T-cell (primary cell): ENCODE measurements at places on chromosomes 4 and X.
A peak's percentile ranks its signal among the peaks of the same experiment; 100 is the strongest.

DNA sequence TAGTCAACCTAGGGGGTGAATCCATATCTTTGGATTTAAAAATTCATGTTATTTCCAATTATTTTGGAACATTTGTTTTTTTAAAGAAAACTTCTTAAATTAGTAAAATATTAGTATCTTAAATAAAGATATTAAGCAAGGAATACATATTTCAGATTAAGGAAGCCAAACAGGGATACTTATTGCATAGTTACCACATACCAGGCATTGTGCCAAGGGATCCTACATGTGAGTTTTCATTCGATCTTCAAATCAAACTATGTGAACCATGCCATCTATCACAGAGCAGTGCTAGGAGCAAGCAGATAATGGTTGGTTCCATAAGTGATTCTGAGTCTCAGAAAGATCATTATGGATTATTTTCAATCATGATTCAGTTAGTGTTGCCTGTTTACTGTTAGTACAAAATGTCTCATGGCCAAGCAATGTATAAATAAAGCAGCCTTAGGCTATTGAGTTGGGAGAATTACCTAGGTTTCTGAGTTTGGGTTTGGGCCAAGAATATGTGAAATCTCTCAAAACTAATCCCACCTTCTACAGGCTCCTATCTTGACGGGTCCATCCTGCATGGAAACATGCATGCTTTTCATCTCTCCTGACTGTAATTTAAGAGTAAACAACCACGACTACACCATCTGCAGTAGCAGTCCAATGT is 176.7 kb downstream of the NPFFR2 start:
- H3K36me3 ChIP-seq = no peaks in the 10 kb centered on the region
- H3K27ac ChIP-seq = no peak overlapping the region
- H3K4me1 ChIP-seq = no peaks in the 10 kb centered on the region
- no peaks in the 10 kb centered on the region for H3K27me3 ChIP-seq
- no peak overlapping the region for H3K4me3 ChIP-seq
- no peak for DNase-seq

- no peak overlapping the region for H3K4me3 ChIP-seq
- peaks cover 4% of the 10 kb centered on the region for H3K4me1 ChIP-seq
- H3K36me3 ChIP-seq = no peaks in the 10 kb centered on the region
- DNase-seq = no peak
- H3K27ac ChIP-seq = no peak overlapping the region
- no peaks in the 10 kb centered on the region for H3K27me3 ChIP-seq
Measured at GRCh38 chr4:95386410-95386809, 162.4 kb downstream of the UNC5C start.

GRCh38 chr4:185743722-185744487 is 68.1 kb downstream of the SORBS2 start:
- H3K4me1 ChIP-seq = no peaks in the 10 kb centered on the region
- no peaks in the 10 kb centered on the region for H3K36me3 ChIP-seq

DNA sequence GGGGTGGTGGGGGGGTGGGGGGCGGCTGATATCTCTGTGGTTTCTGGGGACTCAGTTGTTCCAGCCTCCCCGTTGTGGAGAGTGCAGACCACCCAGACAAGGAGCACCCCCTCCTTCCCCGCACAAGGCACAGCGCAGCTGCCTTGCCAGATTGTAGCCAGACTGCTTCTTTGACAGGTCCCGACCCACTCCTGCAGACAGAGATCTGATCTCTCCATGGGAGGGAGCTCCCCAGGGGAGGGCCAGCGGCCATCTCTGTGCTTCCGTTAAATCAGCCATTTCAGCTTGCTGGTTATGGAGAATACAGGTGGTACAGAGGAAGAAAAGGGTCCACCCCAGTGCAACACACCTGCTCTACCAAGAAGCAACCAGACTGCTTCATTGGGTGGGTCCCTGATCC is 80.8 kb downstream of the FGF16 start:
- H3K4me3 ChIP-seq = no peak overlapping the region
- H3K36me3 ChIP-seq = no peaks in the 10 kb centered on the region
- H3K27me3 ChIP-seq = no peaks in the 10 kb centered on the region
- DNase-seq = no peak

GRCh38 chrX:130171446-130172126 is at the start of gene RAB33A:
Gene RAB33A (plus strand): TSS chrX:130171962. CDS start chrX:130172063, 101 bp downstream.
- DNase-seq = peak; percentile 71
- H3K4me1 ChIP-seq = peaks cover 40% of the 10 kb centered on the region
- H3K4me3 ChIP-seq = peak within 1 kb of the TSS; percentile 80
- no peaks in the 10 kb centered on the region for H3K27me3 ChIP-seq

GRCh38 chr4:171846232-171846631 is 33.0 kb downstream of the GALNTL6 start:
- H3K36me3 ChIP-seq = no peaks in the 10 kb centered on the region
- no peaks in the 10 kb centered on the region for H3K27me3 ChIP-seq
- H3K27ac ChIP-seq = no peak overlapping the region

DNA sequence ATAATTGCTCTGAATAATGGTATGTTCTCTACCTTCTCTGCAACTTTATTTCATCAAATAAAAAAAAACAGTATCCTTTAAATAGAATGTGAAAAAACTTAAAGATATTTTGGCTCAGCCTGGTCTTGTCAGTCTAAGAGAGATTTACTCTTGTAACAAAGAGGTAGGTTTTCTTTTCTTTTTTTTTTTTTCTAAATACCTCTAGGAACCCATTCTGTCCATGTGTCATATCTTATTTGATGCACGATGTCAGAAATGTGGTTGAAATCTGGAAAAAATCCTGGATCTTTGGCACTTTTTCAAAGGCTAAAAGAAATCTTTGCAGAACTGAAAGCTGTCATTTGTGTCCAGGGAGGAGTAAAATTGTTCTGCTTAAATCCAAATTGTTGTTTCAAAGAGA is 17.3 kb upstream of the FGF5 start:
- H3K27me3 ChIP-seq = peaks cover 13% of the 10 kb centered on the region
- no peak overlapping the region for H3K4me3 ChIP-seq
- DNase-seq = no peak
- no peak overlapping the region for H3K27ac ChIP-seq
- no peaks in the 10 kb centered on the region for H3K4me1 ChIP-seq
